GM23338 (cell line): ENCODE measurements at places on chromosomes 1 and 21. TPM values are rescaled to one million over a fixed set of nuclear protein-coding genes. Genes with fewer than 3 reads are reported as not detected.

Gene TAS1R1
- polyA plus RNA-seq, result 0.19 TPM in 1 of 2 replicates, not detected in the other

- H3K4me1 ChIP-seq, result peaks cover 31% of the 10 kb centered on the region
- DNase-seq, result no peak
- no peaks in the 10 kb centered on the region for H3K27me3 ChIP-seq
- H3K36me3 ChIP-seq, result no peaks in the 10 kb centered on the region
- H3K27ac ChIP-seq, result no peak overlapping the region
Observed at GRCh38 chr21:46606427-46606813, 1.5 kb upstream of the S100B start.

DNA sequence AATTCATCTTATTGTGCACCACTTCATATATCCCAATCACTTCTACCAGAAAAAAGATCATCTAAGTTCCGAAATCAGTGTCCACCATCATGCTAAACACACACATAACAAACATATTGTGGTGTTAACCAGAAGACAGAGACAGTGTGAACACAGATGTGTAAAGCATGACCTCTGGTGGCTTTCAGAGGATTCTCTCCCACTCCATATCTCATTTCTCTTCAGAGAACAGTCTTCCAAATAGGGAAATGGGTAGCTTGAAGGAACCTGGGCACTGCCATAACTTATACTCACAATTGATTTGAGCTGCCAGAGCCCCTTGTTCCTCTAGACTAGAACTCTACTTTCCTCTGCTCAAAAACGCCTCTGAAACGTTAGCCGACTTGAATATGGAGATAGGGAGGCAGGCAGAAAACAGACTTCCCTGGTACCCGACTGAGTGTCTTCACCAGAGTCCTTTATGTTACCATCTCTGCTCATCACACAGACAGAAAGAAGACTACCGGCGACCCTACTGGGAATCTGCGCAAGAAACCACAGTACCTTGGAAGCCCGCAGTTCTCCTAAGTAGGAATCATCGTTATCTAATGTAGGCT is 1.8 kb upstream of the ELAPOR1 start:
- peaks cover 11% of the 10 kb centered on the region for H3K4me1 ChIP-seq
- H3K4me3 ChIP-seq, result peak overlapping the region; percentile 83; the same call in 1 of the 2 replicates
- no peak overlapping the region for H3K27ac ChIP-seq
- no peaks in the 10 kb centered on the region for H3K36me3 ChIP-seq
- H3K27me3 ChIP-seq, result peaks cover 54% of the 10 kb centered on the region

Gene BCAR3
- 5.4 and 5.5 TPM in 2 replicates for polyA plus RNA-seq

DNA sequence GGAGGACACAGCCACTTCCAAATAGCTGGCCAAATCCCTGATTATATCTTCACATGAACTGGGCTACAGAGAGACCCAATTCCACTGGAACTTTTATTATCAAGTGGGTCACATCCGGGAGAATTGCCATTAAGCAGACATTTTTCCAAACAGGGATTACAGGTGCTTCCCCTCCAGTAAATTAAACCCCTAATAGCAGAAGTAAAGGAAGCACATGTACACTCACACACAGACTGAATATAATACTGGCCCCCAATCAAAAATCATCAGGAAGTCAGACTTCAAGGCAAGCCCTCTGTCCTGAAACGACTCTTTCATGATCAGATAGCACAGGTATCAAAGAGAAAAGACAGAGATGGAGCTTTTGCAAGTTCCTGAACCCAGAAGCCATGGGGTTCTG is 118.6 kb upstream of the PPP2R5A start:
- H3K36me3 ChIP-seq, result no peaks in the 10 kb centered on the region
- no peak overlapping the region for H3K4me3 ChIP-seq
- no peaks in the 10 kb centered on the region for H3K27me3 ChIP-seq

DNA sequence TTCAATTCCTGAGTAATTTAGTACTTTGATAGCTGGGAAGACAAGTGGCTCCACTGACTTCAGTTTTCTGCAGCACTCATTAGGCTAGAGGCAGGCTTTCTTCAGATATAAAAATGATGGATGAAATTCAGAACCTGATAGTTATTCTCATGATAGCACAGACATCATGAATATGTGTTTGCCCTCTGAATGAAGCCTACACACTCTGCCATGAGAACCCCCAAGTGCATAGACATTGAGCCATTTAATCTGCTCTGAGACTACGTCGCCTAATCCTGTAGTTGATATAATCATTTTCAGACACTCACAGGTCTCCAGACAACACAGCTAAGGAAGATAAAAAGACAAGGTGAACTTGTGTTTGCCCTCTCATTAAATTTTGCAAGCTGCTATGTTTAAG is 566.1 kb downstream of the AMY1C start:
- H3K27me3 ChIP-seq, result no peaks in the 10 kb centered on the region

- H3K27me3 ChIP-seq, result no peaks in the 10 kb centered on the region
- peak within 1 kb of the TSS; percentile 76 for H3K4me3 ChIP-seq
- H3K36me3 ChIP-seq, result peaks cover 25% of the 10 kb centered on the region
- H3K4me1 ChIP-seq, result peaks cover 20% of the 10 kb centered on the region
- peak; percentile 99 for DNase-seq
- peak within 1 kb of the TSS; percentile 99 for H3K27ac ChIP-seq
Observed at GRCh38 chr1:24642481-24643362, at the start of gene SRRM1. Gene SRRM1 (plus strand): TSS chr1:24643302. CDS start chr1:24643327, 25 bp downstream.

- H3K4me3 ChIP-seq, result no peak overlapping the region
- DNase-seq, result no peak
- H3K36me3 ChIP-seq, result no peaks in the 10 kb centered on the region
- H3K27me3 ChIP-seq, result no peaks in the 10 kb centered on the region
- H3K4me1 ChIP-seq, result no peaks in the 10 kb centered on the region
- no peak overlapping the region for H3K27ac ChIP-seq
Observed at GRCh38 chr1:202272103-202272845, 69.5 kb downstream of the UBE2T start.

- H3K27ac ChIP-seq, result no peak overlapping the region
- H3K36me3 ChIP-seq, result no peaks in the 10 kb centered on the region
- peaks cover 5% of the 10 kb centered on the region for H3K4me1 ChIP-seq
- peak; percentile 8 for DNase-seq
- no peaks in the 10 kb centered on the region for H3K27me3 ChIP-seq
- H3K4me3 ChIP-seq, result no peak overlapping the region
Observed at GRCh38 chr1:92882819-92883218, 51.0 kb downstream of the RPL5 start.
